Common myeloid progenitor, CD34-positive (primary cell): ENCODE measurements at places on chromosomes 3 and 15.

- no peaks in the 10 kb centered on the region for H3K27me3 ChIP-seq
- no peaks in the 10 kb centered on the region for H3K36me3 ChIP-seq
- H3K27ac ChIP-seq: no peak overlapping the region
- H3K4me1 ChIP-seq: no peaks in the 10 kb centered on the region
Observed at GRCh38 chr3:160735826-160736225, 20.2 kb upstream of the PPM1L start.

DNA sequence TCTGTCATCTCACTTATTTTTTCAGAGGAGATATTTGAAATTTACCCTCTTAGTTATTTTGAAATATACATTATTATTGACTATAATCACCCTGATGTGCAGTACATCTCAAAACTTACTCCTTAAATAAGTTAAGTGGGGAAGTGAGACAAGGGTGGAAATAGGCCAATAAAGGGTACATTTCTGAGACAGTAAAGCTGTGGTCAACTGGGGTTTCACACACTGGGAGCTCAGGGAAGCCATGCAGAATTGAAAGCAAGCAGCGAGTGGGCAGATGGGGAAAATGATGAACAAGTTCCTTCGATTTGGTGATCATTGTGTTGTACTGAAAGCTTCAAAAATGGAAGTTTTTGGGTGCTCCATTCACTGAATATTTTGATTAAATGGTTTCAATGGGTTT is 21.6 kb upstream of the MOBP start:
- no peak for DNase-seq
- no peak overlapping the region for H3K4me3 ChIP-seq

GRCh38 chr15:63296195-63296594 is 18.8 kb downstream of the APH1B start:
- DNase-seq: no peak
- peaks cover 18% of the 10 kb centered on the region for H3K36me3 ChIP-seq
- H3K4me1 ChIP-seq: peaks cover 5% of the 10 kb centered on the region
- H3K27me3 ChIP-seq: no peaks in the 10 kb centered on the region
- H3K27ac ChIP-seq: no peak overlapping the region

DNA sequence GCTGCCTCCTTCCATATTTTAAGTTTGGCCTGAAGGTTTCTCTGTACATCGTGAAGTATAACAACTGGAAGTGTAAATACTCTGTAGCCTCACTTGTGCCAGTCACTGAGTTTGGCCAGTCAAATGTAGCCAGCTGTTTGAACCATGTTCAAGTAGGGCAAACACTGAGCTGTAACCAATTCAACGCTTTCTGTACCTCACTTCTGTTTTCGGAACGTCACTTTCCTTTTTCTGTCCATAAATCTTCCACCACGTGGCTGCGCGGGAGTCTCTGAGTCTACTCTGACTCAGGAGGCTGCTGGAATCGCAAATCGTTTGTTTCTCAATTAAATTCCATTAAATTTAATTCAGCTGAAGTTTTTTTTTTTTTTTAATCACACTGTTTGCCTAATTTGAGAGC is 88.8 kb upstream of the RARB start:
- no peak overlapping the region for H3K27ac ChIP-seq
- no peaks in the 10 kb centered on the region for H3K27me3 ChIP-seq
- H3K4me1 ChIP-seq: no peaks in the 10 kb centered on the region
- no peak for DNase-seq
- H3K36me3 ChIP-seq: no peaks in the 10 kb centered on the region
